ENCODE measurements at places on chromosomes 4 and X.

DNA sequence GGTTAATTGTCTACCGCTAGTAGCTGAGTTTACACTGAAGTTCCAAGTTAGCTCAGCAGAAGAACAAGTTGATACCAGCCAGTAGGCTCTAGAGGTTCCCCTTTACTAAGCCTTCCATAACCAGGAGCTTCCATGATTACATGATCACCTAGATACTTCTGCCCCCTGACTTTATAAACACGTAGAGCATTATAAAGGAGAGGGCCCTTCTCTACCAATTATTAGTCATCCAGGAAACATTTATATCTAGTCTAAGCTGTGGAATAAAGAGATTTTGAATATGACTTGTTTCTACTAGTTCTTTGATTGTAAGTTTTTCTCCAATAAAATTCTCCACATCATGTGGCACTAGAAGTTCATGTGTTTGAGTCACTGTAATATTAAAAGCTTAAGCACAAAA is 818.1 kb upstream of the PCDH10 start:
- DNase-seq = no peak

GRCh38 chrX:123976706-123977316 is 15.3 kb downstream of the STAG2 start:
- DNase-seq = no peak

DNA sequence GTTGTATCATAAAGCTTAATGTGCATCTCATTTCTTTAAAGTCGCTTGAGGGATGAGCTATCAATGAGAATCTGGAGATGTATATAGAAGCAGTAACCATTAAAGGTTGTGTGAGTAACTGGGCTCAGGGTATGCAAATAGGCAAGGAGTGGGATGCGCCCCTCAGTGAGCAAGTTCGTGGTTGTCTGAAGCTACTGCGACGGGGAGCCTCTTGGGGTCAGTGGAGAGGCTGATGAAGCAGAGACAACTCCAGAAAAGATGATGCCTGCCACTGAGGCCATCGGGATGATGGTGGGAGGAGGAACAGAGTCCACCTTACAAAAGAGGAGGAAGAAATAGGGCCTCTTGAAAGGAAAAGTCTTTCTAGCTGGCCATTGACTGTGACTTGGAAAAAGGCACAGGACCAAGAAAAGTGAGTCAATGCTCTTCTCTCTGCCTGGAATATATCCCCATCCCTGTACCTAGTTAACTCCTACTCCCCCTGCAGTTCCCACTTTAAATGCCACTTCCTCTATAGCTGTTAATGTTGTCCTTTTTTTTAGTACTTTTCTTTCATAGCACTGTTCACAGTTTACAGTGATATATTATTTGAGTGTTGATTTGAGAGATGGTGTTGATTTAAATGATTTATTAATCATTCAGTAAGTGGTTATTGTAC is 51.4 kb upstream of the LSM6 start:
- DNase-seq = no peak

- DNase-seq = no peak
Observed at GRCh38 chr4:127217586-127218229, 415.0 kb upstream of the INTU start.

DNA sequence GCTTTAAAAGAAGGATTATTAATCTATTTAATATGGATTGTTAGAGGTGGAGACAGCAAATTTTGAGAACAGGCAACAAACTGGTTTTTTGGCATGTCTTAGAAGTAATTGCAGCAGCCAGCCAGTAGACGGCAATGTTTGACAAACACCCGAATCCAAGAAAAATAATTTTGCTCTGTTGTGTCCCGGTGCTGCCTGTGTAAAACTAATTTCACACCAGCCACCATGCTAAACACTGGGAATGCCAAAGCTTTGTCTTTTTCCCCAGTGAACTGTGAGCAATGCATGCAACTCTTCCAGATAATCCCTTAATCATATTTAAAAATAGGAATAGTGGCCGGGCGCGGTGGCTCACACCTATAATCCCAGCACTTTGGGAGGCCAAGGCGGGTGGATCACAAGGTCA is 25.9 kb downstream of the SMIM31 start:
- peak; percentile 20 for DNase-seq

Measured in NCI-H748 treated with DMSO at 0.1 percent for 48 hours (cell line).